NCI-H187 (cell line): ENCODE measurements at places on chromosomes 2 and 18.

DNA sequence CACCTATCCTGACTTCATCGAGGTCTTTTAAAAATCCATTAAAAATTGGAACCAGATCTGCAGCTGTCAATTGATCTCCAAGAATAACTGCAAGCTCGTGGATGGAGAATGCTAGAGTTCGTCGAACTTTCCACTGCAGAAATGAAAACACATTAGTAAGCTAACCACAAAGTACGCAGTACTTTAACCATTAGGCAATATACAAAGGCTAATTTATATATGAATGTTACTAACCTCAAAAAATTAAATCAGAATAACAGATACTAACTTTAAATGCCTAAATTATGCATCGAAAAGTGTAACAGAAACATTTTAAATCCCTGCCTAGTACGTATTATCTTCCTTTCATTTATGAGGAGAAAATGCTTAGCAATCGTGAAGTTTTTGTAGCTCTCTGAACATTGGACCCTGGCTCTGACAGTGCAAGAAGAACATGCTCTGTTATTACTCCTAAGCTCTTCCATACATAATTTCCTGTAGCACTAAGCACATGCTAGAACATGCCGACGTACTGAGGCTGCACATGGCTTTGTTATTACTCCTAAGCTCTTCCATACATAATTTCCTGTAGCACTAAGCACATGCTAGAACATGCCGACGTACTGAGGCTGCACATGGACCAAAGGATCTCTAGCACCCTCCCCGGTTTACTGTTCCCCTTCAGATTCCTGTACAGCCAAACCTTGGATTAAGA is 57.0 kb downstream of the PPP4R1 start:
- no peak for DNase-seq

GRCh38 chr2:196205881-196206435 is 34.6 kb upstream of the STK17B start:
- DNase-seq = no peak

DNA sequence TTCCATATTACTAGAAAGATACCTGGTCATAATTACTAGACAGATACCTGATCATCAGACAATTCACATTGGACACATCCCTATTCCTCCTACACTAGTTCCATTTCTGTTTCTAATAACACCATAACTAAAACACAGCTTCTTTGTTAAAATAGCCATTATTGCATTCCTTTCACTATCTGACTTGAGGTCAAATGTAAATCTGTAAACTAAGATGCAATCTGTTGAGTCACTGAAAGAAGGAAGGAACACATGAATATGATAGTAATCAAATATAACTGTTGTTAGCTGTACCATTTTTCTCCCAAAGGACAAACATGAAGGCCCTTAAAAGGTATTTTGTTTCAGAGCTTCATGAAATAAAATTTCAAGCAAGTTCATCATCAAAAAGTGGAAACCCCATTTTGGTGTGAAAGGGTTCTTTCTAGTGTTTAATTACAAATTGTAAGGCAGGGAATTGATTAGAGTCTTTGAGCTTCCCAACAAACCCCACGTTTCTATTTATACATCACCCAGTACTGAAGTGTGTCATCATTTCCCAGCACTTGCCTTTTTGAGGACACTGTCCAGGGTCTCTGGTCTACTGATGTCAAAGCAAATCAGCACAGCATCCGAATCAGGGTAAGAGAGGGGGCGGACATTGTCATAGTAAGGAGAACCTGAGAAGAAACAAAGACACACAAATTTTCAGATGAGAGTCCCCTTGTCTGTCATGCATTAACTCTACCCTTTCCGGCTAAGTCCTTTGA is 13.0 kb downstream of the RND3 start:
- DNase-seq = no peak

GRCh38 chr2:224580248-224580647 is 4.9 kb downstream of the CUL3 start:
- no peak for DNase-seq

- DNase-seq = no peak
Observed at GRCh38 chr2:223166983-223167650, 115.1 kb downstream of the KCNE4 start.

- no peak for DNase-seq
Observed at GRCh38 chr2:127558911-127559310, 23.4 kb downstream of the MYO7B start.

- no peak for DNase-seq
Observed at GRCh38 chr2:36701918-36702317, 5.4 kb downstream of the VIT start.

DNA sequence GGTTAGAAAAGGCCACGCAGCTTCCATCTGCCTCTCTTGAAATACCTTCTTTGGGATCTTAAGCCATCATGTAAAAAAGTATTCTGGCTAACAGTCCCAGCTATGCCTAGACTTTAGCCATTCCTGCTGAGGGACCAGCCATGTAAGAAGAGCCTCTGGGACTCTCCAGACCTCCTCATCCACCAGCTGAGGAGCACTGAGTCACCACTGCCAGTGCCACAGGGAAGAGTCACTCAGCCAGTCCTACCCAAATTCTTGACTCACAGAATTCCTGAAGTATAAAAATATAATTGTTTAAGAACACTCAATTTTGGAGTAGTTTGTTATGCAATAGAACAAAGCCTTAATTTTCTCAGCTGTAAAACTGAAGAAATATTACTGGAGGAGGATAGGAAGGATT is 436.7 kb downstream of the ZEB2 start:
- DNase-seq = no peak

GRCh38 chr2:208319391-208319790 is 53.3 kb downstream of the PIKFYVE start:
- DNase-seq = no peak

GRCh38 chr2:133475610-133476009 is 92.7 kb downstream of the NCKAP5 start:
- DNase-seq = no peak

GRCh38 chr2:177295484-177295883 is 31.0 kb upstream of the NFE2L2 start:
- no peak for DNase-seq
